Activated T-cell treated with anti-CD3 and anti-CD28 coated beads for 1 hour (primary cell): ENCODE measurements at places on chromosomes 2 and 18.

DNA sequence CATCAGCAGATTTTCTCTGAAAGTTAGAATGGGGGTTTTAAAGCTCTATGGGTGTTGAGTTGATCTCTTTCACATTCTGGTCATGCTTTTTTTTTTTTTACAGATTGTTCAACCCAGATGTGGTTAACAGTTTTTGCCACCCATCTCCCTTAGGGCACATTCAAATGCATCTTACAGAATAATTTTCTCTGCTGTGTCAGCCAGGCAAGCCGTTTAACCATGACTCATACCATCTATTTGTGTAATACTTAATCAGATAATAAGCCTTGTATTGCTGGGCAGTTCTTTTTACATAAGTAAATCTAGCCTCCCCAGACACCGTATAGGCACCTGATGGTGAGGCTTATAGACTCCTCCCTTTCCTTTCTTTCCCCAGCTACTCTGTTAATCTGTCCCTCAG, 62.0 kb downstream of the TGIF1 start:
- no peak for DNase-seq

- DNase-seq = no peak
Observed at GRCh38 chr2:40434731-40435271, 17.1 kb downstream of the SLC8A1 start.

DNA sequence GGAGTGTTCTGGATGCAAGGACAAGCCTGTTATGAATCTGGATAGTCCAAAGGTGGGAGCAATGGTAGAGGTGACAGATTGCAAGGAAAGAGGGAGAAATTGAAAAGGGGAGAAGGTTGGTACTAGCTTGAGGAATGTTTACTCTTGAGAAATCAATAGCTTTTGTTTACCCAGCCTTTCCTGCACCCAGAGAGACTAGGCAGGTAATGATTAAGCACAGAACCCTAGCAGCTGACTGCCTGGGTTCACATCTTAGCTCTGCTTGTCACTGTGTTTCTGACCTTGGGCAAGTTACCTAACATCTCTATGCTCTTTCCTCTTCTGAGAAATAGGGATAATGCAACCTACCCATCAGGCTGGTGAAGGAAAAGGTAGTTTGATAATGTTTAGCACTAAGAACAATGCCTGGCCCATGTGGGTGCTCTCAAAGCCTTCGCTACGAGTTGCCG, 178.6 kb downstream of the MGAT5 start:
- DNase-seq = no peak

DNA sequence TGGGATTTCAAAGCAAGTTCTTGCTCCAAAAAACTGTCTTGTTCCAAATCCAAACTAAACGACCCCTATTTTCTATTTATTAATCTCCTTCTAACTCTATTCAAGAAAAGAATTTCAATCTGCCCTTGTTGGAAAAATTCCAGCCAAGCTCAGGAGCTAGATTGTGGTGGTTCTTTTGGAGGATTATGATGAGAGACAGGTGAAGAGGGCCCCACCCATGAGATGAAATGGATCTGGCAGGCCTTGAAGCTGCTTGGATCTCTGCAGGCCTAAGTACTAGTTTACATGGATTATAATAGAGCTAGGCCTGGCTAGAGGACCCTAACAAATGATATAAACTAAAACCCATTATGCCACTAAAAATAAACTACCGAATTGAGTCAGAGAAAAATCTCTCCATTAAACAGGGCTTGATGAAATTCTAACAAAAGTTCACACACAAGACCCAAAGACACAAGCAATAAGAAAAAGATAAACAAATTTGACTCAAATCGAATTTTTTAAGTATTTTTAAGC, 101.6 kb downstream of the GFPT1 start:
- DNase-seq = no peak

DNA sequence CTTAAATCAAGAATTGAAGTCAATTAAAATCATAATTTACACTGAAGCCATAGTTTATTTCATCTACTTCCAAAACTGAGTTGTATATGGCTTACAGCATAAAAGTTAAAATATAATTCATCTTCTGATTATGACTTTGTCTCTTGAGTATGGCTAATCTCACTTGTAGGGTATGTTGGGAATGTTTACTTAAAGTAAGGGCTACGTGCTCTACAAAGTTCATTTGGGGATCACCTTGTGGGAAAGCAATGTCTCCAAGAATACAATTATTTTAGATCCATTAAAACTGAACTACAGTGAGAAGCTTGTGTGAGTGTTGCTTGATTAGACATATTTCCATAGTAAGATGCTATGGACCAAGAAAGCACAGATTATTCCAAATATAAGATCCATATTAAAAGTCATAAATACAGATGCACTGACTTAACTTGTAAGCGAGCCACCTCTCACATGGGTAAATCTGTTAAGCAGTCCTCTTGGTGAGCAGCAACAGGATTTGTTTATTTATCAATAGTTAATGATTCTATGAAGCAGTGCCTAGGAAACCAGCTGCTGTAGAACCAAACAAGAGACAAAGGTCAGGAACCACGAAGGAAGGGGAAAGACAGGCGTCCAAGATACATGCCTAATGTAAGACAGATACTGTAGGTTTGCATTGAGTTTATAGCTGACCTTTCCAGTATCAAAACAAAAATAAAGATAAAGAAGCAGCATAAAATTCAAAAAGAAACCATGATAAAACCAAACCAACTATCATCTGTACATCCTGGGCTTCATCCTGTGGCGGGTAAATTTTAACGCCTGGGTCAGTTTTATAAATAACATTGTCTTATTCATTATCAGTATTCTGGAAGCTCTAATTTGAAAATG, 24.8 kb downstream of the DSG4 start:
- no peak for DNase-seq

- DNase-seq = no peak
Observed at GRCh38 chr2:195579776-195580555, 77.1 kb upstream of the SLC39A10 start.

- DNase-seq = no peak
Observed at GRCh38 chr2:61018318-61018755, 282 bp upstream of the PUS10 start.

DNA sequence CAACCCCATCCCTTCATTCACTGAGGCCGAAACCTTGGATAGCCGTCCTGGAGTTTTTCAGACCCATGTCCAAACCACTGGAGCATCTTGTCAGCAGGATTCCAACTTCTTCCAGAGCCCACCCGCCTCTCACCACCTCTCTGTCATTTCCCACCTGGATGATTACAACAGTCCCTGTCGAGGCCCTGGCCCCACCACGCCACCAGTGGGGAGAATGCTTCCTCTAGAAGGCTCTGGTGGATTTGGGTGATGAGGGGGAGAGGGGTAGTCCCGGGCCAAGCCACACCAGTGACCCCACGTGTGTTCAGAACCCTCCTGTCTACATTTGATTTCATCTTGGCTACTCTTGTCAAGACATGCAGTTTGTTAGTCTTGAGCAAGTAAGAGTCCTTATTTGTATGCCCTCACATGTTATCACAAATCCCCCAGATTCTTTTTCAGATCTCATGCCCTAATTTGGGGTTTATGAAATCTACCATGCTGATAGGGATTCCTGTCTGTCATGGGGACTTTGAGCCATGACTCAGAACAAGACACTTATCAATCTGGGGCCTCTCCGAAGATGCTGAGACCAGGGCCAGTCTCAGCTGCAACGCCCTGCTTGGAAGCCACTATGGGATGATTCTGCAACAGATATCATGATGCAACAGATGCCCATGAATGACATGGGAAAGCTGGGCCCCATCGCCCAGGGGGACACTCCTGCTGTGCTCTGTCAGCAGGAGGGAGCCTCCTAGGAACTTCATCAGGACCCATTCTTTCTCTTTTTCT, 186.1 kb downstream of the ZFP36L2 start:
- DNase-seq = no peak

DNA sequence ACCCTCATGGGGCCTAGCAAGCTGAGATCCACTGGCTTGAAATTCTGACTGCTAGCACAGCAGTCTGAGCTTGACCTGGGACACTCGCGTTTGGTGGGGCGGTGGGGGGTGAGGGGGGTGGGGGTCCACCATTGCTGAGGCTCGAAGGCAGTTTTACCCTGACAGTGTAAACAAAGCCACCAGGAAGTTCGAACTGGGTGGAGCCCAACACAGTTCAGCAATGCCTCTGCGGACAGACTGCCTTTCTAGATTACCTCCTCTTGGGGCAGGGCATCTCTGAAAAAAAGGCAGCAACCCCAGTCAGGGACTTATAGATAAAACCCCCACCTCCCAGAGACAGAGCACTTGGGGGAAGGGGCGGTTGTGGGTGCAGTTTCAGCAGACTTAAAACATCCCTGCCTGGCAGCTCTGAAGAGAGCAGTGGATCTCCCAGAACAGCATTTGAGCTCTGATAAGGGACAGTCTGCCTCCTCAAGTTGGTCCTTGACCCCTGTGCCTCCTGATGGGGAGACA, 149.7 kb upstream of the TANK start:
- no peak for DNase-seq

DNA sequence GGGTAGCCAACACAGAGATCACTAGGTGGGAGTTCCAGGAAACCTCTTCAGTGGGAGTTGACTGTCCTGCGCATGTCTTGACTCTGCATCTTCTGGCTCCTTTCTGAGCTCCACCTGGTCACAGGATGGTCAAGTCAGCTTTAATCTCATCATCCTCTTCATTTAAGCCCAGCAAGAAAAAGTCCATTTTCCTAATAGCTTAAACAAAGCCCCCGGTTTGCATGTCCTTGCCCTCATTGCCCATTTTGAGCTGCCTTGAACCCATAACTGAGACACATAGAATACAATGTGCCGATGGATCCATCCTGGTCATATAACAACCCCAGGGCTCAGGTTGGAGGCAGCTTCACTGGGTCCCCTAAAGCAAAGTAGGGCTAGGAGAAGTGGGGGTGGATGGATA, 40.8 kb downstream of the SPATS2L start:
- DNase-seq = no peak

GRCh38 chr2:36184848-36185247, 170.7 kb upstream of the CRIM1 start:
- DNase-seq = no peak

DNA sequence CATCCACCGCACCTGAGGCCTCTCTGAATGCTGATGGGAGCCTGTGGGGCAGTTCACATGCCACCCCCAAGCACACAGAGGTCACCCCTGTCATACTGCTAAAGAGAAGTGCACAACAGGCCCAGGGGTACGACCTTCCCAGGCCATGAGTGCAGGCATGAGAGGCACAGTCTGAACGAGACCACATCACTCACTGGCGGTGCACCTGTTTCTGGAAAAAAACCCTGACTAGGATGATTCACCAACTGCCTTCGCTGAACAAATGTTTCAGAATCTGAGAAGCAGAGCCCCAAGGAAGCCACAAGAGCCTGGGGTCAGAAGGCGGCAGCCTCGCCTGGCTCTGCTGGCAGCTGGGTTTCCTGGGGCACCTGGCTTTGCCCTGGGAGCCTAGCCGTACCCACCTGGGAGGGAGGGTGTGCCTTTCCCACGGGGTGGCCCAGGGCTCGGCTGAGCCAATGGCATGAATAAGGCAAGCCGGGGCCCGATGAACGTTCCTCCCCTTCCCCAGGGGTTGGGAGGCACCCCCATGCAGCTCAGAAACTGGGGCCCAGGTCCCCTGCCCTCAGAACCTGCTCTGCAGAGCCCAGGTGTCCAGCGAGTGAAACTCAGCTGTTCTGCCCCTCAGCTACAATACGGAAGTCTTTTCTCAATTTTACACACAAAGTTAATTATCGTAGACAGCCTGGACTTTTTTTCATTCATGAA, 73.8 kb downstream of the HDAC4 start:
- DNase-seq = peak; percentile 49

GRCh38 chr2:110873597-110874452, 141.5 kb downstream of the ACOXL start:
- no peak for DNase-seq

GRCh38 chr18:58776084-58776483, 88.6 kb upstream of the ZNF532 start:
- no peak for DNase-seq

GRCh38 chr2:27350106-27350693, 6.4 kb downstream of the GTF3C2 start:
- no peak for DNase-seq

DNA sequence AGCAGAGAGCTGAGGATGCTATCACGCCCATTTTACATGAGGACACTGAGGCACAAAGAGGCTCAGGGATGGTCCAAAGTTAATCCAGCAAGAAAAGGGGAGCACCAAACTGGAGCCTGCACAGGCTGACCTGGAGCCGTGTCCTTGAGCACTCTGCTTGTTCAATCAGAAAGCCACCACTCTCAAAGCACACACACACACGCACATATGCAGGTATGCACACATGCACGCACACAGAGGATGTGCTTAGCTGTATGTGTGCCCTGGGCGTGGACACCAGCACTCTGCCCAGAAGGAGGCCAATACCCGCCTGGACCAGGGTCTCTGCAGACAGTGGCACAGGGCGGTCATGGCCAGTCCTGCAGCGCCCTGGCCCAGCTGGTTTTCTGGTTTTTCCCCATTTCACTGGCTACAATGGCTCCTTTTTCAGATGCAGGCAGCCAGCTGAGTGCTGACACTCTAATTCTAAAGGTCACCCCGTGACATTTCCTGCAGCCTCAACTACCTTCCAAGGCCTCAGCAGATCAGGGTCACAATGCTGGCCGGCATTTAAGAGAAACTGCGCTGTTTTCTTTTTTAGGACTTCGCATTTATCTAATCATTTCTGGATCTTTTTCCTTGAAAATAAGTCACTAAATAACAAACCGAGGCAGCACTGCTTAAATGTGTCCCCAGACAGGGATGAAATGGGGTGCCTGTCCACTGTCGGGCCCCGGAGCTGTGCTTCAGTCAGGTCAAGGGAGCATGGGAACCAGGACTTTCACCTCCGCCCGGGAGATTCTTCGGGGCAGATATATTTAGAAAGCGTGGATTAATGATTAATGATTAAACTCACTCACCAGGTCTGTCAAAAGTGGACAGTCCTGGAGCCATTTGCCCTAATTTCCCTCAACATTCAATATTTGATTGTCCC, 104.5 kb downstream of the HDAC4 start:
- DNase-seq = no peak

GRCh38 chr2:196040218-196040617, 28.4 kb downstream of the DNAH7 start:
- no peak for DNase-seq

DNA sequence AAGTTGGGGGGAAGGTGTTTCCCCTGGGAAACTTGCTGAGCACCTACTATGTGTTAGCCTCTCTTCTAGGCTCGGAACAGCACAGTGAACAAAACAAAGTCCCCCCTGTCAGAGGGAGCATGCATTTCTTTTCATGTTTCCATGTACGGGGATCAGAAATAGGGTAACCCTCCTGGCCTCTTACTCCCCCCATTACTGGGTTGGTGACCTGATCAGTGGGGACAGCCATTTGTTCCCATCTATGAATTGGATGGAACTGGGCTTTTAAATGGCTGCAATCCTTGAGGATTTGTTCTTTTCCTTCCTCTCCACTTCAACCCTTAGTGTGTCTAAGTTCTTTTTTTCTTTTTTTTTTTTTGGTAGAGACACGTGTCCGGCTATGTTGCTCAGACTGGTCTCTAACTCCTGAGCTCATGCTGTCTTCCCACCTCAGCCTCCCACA, 13.7 kb downstream of the NCL start:
- no peak for DNase-seq

GRCh38 chr2:240502059-240502429, 55.7 kb downstream of the ANKMY1 start:
- no peak for DNase-seq
